ENCODE measurements at places on chromosomes 12 and 14.

DNA sequence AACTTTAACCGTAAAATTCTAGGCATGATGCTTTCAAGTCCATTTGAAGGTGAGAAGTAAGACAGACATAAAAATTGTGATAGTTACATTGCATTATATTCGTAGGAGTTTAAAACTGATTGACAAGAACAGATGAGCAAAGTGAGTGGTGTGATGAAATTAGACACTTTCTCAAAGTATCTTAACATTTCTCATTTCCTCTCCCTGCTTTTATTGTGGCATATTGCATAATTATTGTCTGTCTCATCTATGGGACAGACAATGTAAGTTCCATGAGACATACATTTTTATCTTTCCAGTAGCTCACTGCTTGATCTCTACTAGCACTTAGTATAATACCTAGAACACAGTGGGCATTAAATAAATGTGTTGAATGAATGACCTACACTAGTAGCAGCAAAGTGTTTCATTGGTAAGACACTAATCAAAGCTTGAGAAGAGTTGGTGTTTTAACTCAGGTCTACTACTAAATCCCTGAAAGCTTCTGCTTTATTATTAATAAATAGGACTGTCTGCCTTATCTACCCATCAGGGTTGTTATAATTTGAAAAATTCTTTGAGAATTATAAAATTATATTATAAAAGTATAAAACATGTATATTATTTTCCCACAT lies 19.0 kb downstream of the A2M start:
- no peak for DNase-seq

DNA sequence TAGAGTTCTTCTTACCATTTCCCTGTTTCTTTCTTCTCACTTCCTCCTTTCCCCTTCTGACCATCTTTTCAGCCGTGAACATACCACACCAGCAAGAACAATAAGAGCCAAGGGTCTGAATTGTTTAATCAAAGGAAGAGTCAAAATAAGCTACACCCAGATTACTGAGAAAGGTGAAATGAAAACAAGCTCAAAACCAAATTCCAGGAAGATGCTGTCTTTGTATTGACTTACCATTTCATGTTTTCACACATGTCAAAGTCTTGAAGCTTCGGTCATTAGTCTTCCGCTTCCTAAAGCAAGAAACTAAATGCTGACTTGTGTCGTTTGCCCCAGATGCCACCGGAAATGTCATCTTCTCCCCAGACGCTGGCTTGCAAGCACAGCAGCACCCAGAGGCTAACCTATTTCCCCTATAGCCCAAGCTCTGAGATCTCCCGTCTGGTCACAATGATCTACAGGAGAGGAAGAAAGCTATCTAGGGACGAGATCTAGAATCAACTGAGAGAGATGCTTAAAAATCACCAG lies 136.5 kb upstream of the AMIGO2 start:
- DNase-seq: no peak

DNA sequence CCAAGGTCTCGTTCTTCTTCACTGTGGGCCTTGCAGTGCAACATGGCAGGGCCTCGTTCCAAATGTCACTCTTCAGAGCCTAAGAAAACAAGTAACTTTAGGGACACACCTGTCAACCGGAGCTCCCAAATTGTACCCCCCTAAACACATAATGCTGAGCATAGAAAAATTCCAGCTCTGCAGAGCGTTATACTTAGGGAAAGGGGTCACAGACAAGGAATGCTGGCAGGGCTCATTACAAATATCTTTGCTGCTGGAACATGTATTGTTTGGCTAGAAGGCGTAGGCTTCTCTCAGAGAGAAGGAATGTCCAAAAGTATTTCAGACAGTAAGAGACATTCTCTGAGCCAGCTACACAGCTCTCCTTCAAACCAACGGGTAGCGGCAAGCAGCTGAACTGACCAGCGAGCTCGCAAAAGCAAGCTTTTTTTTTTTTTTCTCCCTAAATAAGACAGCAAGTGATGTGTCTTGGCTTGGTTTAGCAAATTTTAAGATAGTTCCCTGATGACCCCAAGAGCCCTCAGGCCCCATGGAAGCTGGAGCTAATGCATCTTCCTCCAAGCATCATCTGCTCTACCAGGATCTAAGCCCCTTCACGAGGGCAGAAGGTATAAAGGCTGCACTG lies 24.5 kb downstream of the SSH1 start:
- DNase-seq: no peak

GRCh38 chr12:132085291-132085635 lies 58.9 kb downstream of the DDX51 start:
- no peak for DNase-seq

- DNase-seq: peak; percentile 59
Measured at GRCh38 chr14:68563251-68564131, 229.4 kb downstream of the ZFP36L1 start.

GRCh38 chr12:121779422-121779895 lies 14.0 kb downstream of the RHOF start:
- no peak for DNase-seq

GRCh38 chr12:32457251-32458025 lies 58.1 kb downstream of the FGD4 start:
- DNase-seq: no peak

GRCh38 chr14:70018713-70019211 lies 139.5 kb downstream of the SMOC1 start:
- DNase-seq: no peak
